ENCODE measurements at places on chromosomes 16 and 17.

GRCh38 chr16:24917891-24918290, 72.1 kb downstream of the SLC5A11 start:
- no peaks in the 10 kb centered on the region for H3K27me3 ChIP-seq
- H3K4me3 ChIP-seq, result no peak overlapping the region
- no peak for DNase-seq
- H3K4me1 ChIP-seq, result peaks cover 10% of the 10 kb centered on the region
- no peak overlapping the region for H3K27ac ChIP-seq

DNA sequence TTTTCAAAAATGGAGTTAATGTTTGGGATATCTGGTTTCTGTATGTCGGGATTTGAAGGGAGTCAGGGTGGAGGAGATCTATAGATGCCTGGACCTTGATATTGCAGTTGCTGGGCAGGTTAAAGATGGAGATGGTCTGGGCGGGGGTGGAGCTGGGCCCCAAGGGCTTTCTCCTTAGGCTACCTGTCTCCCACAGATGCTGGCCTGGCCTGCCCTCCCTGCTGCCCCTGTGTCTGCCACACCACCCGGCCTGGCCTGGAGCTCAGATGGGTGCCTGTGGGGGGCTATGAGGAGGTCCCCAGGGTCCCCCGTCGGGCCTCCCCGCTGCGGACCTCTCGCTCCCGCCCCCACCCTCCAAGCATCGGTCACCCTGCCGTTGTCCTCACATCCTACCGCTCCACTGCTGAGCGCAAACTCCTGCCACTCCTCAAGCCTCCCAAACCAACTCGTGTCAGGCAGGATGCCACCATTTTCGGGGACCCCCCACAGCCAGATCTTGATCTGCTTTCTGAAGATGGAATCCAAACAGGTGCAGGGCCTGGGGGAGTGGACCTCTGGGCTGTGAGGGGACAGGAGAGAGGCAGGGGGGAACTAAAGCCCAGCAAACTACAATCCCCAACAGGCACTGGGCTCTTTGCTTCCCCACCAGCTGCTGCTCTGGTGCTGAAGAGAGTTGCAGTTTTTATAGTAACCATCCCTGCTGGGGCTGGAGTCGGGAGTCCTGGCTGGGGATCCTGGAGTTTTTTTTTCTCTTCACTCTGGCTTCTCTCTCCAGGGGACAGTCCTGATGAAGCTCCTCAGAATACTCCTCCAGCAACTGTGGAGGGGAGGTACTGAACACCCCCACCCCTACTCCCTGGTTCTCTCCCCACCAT, 2.9 kb downstream of the ARHGEF15 start:
- peaks cover 3% of the 10 kb centered on the region for H3K4me1 ChIP-seq
- no peak for DNase-seq
- peaks cover 15% of the 10 kb centered on the region for H3K27me3 ChIP-seq

- no peaks in the 10 kb centered on the region for H3K4me1 ChIP-seq
- H3K36me3 ChIP-seq, result no peaks in the 10 kb centered on the region
- no peak overlapping the region for H3K27ac ChIP-seq
- H3K27me3 ChIP-seq, result peaks cover 9% of the 10 kb centered on the region
- DNase-seq, result no peak
Measured at GRCh38 chr16:57967916-57968315, 3.0 kb downstream of the CNGB1 start.

- H3K36me3 ChIP-seq, result no peaks in the 10 kb centered on the region
- H3K27ac ChIP-seq, result no peak overlapping the region
- no peaks in the 10 kb centered on the region for H3K27me3 ChIP-seq
- no peak for DNase-seq
- no peak overlapping the region for H3K4me3 ChIP-seq
- peaks cover 23% of the 10 kb centered on the region for H3K4me1 ChIP-seq
Measured at GRCh38 chr16:85995541-85996423, 96.8 kb downstream of the IRF8 start.

GRCh38 chr16:24955975-24956731, 59.0 kb downstream of the ARHGAP17 start:
- no peaks in the 10 kb centered on the region for H3K4me1 ChIP-seq
- no peak overlapping the region for H3K4me3 ChIP-seq
- H3K27me3 ChIP-seq, result no peaks in the 10 kb centered on the region
- H3K36me3 ChIP-seq, result peaks cover 64% of the 10 kb centered on the region
- no peak overlapping the region for H3K27ac ChIP-seq

DNA sequence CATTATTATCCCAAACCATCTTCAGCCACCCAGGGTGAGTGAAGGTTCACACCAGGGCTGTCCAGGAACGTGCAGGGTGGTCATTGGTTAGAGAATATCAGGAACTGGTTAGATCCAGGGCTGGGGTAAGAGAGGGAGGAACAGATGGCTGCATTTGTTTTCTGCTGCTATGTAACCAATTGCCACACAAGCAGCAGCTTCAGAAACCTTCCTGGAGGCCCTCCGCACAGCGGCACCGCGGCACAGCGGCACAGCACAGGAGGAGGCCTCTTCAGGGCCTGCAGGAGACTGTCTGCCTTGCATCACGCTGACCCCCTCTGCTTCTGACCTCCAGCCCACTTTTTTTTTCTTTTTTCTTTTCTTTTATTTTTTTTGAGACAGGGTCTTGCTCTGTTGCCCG, 86.1 kb downstream of the KCNJ12 start:
- no peaks in the 10 kb centered on the region for H3K36me3 ChIP-seq
- no peak overlapping the region for H3K4me3 ChIP-seq
- H3K27me3 ChIP-seq, result peaks cover 22% of the 10 kb centered on the region
- H3K4me1 ChIP-seq, result peaks cover 25% of the 10 kb centered on the region
- H3K27ac ChIP-seq, result no peak overlapping the region

GRCh38 chr17:42286411-42287221, 1.7 kb upstream of the STAT5A start:
- no peak for DNase-seq
- H3K27me3 ChIP-seq, result no peaks in the 10 kb centered on the region
- peak overlapping the region; percentile 86 for H3K4me3 ChIP-seq
- peak overlapping the region; percentile 86 for H3K27ac ChIP-seq
- H3K36me3 ChIP-seq, result peaks cover 12% of the 10 kb centered on the region
- peaks cover 50% of the 10 kb centered on the region for H3K4me1 ChIP-seq

DNA sequence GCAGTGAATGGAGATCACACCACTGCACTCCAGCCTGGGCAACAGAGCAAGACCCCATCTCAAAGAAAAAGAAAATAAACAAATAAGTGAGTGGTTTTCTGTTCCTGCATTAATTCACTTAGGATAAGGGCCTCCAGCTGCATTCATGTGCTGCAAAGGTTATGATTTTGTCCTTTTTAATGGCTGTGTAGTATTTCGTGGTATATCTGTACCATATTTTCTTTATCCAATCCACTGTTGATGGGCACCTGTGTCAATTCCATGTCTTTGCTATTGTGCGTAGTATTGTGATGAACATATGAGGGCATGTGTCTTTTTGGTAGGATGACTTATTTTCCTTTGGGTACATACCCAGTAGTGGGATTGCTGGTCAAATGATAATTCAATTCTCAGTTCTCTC, 33.9 kb downstream of the SLC5A11 start:
- H3K4me1 ChIP-seq, result no peaks in the 10 kb centered on the region
- H3K4me3 ChIP-seq, result no peak overlapping the region
- no peak for DNase-seq

GRCh38 chr17:601244-601925, 113.3 kb downstream of the VPS53 start:
- no peak for DNase-seq
- H3K27me3 ChIP-seq, result no peaks in the 10 kb centered on the region
- no peak overlapping the region for H3K4me3 ChIP-seq
- peaks cover 5% of the 10 kb centered on the region for H3K4me1 ChIP-seq

Data from activated CD4-positive, alpha-beta memory T cell treated with anti-CD3 and anti-CD28 coated beads, Interleukin-2, amount 10 ng/mL, durations not matched to agents 7 days and 5 days (primary cell).